ENCODE measurements at places on chromosomes 3 and 15.

GRCh38 chr15:48794697-48795134, 16.2 kb downstream of the CEP152 start:
- no peak for DNase-seq

GRCh38 chr3:126859415-126860246, 123.3 kb upstream of the PLXNA1 start:
- no peak for DNase-seq

DNA sequence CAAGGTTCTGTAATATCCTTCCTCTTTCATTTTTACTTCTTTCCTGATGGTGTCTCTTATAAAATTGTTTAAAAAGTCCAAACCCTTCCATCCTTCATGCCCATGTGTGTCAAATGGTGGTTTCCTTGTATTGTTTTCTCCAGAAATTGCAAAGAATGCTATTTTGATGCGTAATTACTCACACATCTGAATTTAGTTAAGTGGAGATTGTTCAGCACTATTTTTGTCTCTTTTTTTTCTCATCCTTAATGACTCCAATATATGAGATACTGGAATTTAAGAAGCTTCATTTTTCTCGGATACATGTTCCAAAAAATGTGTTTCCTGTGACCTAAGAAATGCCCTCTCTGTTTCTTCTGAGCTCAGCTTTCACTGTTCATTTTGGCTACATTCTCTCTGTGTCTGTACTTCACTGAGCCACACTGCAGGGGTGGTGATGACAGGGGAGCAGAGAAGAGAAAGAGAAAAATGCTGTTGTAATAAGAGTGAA, 799.8 kb downstream of the DIPK2A start:
- no peak for DNase-seq

- DNase-seq = no peak
Measured at GRCh38 chr15:71784719-71785118, 25.6 kb upstream of the NR2E3 start.

DNA sequence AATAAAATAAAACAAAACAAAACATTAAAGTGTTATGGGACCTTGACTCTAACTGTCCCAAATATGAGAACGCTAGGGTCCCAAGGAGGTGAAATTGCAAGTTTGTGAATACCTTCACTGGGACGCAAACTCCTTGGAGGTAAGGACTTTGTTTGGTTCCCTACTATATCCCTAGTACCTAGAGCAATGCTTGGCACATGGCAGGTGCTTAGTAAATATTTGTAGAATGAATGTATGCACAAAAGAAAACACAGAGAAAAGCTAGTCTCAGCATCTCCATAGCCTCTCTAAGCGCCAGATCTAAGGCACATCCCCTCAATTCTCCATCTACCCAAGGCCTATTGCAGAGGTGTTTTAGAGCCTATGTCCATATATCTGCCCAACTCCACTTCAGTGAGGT, 30.5 kb downstream of the GPR176 start:
- DNase-seq = no peak

- DNase-seq = no peak
Measured at GRCh38 chr3:180932819-180933218, 20.3 kb downstream of the FXR1 start.

DNA sequence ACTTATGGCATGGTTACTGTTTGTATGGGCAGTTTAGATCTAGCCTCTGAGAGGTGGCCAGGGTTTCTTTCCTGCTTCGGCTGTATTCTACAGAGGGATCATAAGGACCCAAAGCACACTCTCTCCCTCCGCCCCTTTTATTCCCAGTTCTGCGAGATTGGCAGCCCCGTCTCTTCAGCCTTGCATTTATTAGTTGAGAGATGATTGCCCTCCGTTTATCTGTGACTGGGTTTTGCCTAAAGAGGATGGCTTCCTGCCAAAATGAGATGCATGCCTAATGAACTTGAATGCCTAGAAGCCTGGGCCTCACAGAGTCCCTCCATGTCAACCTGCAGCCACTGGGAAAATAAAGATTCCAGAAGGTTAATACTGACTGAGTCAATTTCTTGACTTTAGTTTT, 97.1 kb upstream of the CHL1 start:
- DNase-seq = no peak

DNA sequence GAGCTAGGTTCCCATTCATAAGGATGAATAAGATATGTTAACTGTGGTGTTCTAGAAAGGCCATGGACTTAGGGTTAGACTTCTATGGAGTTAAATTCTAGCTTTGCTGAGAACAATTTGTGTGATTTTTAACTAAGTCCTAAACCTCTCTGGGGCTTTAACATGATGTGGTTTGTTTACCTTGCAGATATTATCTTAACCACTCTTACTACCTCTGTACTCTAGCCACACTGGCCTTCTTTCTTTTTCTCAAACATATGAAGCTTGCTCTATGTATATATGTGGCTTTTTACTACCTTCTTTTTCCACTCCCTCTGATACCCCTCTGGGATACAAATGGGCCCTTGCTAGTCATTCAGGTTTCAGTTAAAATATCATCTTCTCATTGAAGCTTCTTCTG, 108.4 kb downstream of the ZNF609 start:
- DNase-seq = no peak

DNA sequence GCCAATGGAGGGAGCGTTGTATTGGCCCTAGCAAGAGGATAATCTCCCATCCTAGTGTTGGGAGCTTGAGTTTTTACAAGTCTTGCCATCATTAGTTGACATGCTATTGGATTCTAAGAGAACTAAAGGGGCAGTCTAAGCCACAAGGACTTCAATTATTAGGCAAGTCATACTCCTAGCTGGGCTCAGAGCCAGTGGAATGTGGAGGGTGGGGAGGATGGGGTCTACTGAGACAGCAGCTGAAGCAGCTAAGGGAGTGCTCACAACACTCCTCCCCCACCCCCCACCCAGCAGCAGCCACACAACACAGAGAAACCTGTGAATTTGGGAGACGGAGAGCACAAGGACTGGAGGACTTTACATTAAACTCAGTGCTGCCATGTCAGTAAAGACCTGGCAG, 27.9 kb downstream of the FRG2C start:
- no peak for DNase-seq

- DNase-seq = no peak
Measured at GRCh38 chr3:194351080-194351672, at the start of gene CPN2. TSS of gene CPN2 (minus strand) at chr3:194351328. CDS start at chr3:194342702, 8,626 bp downstream.

DNA sequence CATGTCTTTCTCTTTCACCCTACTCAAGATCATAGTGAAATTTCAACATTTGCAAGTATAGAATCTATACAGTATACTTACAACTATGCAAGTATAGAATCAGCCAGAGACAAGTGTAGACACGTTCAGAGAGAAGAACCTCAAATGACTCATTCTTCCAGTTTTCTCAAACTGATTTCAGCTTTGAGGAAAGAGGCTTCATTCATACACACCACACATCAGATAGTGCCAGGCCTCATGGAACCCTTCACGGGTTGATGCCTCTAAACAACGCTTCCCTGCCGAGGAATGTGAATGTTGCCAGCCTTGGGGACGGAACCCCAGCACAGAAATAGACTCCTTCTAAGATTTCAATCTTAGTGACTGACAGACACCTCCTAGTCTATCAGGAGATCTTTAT, 135.7 kb downstream of the FOXP1 start:
- DNase-seq = no peak

GRCh38 chr15:27764339-27764738, 334.8 kb downstream of the OCA2 start:
- no peak for DNase-seq

GRCh38 chr15:39153058-39153714, 427.7 kb upstream of the THBS1 start:
- DNase-seq = no peak

DNA sequence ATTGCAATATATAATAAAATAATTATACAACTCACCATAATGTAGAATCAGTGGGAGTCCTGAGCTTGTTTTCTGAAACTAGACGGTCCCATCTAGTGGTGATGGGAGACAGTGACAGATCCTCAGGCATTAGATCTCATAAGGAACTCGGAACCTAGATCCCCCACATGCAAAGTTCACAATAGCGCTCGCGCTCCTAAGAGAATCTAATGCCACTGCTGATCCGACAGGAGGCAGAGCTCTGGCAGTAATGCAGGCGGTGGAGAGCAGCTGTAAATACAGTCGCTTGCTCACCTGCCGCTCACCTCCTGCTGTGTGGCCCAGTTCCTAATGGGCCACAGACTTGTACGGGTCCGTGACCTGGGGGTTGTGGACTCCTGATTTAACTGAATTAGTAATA, 87.8 kb downstream of the P3H2 start:
- no peak for DNase-seq

DNA sequence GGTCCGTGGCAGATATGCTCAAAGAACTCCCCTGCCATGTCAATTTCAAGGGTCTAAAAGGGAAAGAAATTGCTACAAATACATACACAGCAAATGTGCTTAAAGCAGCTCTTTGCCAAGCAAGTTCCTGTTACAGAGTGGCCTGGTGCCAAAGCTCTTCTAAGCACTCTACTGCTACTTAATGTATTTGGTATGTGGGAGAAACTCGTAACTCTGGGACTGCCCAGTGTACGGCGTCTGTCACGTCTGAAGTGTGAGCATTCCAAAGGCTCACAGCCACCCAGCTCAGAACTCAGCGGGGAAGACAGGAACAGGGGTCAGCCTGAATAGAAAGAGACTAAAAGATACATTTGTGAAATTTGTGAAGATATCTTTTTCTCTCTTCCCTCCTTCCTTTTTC, 54.6 kb downstream of the RBMS3 start:
- DNase-seq = no peak

DNA sequence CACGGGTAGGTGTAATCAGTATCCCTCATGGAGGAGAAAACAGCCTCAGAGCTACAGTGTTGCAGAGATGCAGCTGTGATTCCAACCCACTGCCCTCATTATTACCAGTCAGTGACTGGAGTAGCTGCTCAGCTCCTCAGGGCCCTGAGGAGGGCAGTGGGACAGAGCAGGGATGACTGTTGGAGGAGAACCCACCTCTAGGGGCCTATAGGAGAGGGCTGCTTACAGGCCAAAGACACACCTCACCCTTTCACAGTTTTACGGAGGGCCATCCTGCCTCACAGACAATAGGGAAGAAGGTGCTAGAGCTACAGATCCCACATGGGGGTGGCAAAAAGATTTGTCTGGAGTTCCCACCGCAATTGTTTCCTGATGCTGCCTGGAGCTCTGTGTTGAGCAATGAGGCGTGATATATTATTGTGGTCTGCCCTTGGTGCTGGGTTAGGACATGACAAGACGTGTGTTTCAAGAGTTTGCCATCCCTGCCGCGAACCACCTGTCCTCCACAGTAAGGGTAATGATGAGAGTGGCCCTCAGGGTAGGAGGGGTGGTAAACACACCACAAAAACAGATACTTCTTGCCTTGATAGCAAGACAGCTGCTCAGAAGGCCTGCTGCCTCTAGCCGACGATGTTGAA, 140.5 kb upstream of the TPM1 start:
- DNase-seq = no peak

GRCh38 chr3:158912188-158912587, 110.3 kb downstream of the MFSD1 start:
- DNase-seq = no peak

GRCh38 chr3:24905266-24905665, 410.6 kb upstream of the THRB start:
- no peak for DNase-seq

GRCh38 chr3:101414121-101414520, 93.7 kb upstream of the IMPG2 start:
- no peak for DNase-seq

- no peak for DNase-seq
Measured at GRCh38 chr15:33934921-33935320, 33.4 kb upstream of the CHRM5 start.

- DNase-seq = no peak
Measured at GRCh38 chr15:48109212-48109611, 11.6 kb upstream of the SLC24A5 start.

- DNase-seq = no peak
Measured at GRCh38 chr3:146814601-146815315, 209.6 kb upstream of the PLSCR5 start.

GRCh38 chr3:121637922-121638321, 22.8 kb downstream of the HCLS1 start:
- DNase-seq = no peak

GRCh38 chr3:64915778-64916177, 228.0 kb upstream of the ADAMTS9 start:
- DNase-seq = no peak

GRCh38 chr3:185021256-185021655, 131.6 kb downstream of the C3orf70 start:
- DNase-seq = no peak

- no peak for DNase-seq
Measured at GRCh38 chr3:101519685-101520365, 6.8 kb upstream of the SENP7 start.

- DNase-seq = no peak
Measured at GRCh38 chr3:169118666-169119370, 544.7 kb downstream of the MECOM start.

DNA sequence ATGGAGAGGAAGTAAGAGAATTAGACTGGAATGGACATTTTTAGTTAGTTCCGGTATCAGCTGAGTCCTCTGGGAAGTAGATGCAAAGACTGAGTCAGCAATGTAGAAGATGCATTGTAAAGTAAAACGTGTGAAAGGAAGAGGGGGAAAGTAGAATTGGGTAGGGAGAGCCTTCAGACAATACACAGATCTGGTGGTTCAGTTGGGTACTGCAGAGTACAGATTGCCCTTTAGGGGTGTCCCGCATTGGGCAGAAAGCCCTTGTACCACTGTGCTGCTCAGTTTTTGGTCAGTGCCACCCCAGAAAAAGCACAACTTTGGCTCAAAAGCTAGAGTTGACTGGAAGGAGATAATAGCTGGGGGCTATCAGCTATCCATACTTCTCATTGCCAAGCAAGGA, 247.4 kb downstream of the KBTBD8 start:
- DNase-seq = no peak

- DNase-seq = no peak
Measured at GRCh38 chr3:73774645-73775044, 149.9 kb upstream of the PDZRN3 start.

- DNase-seq = no peak
Measured at GRCh38 chr3:184337399-184337714, at the start of gene FAM131A. TSS of gene FAM131A (plus strand) at chr3:184337600. CDS start at chr3:184337631, 31 bp downstream.

DNA sequence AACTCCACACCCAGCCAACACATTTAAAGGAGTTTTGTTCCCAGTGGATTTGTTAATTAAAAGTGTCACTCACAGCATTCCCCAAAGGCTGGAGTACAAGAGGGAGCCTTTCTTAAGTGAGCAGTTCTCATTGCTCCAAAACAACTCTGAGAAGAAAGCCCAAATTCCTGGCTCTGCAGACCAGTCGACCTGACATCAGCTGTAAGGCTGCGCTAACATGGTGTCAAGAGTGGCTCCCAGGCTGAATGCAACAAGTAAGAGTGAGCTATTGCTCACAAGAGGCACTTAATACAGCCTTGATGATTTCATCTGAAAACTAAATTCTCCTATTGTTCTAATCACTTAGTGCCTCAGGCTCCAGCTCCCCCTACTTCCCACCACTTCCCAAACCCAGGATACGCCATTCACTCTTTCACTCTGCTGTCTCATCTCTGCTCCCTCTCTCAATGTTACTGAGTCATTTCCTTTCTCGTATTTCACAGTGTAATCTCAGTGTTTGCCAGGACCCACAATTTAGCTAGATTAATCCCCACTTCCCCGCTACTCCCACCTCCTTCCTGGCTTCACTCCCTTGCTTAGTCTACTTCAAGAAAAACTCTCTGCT, 81.8 kb downstream of the WWTR1 start:
- no peak for DNase-seq

- no peak for DNase-seq
Measured at GRCh38 chr3:108394016-108394415, 97.7 kb downstream of the HHLA2 start.

Data from stimulated activated CD8-positive, alpha-beta memory T cell treated with anti-CD3 and anti-CD28 coated beads, Interleukin-2, amount 100 ng/mL, for 48 hours (primary cell).